ENCODE measurements at places on chromosomes 1 and 21. TPM values are rescaled to one million over a fixed set of nuclear protein-coding genes. Genes with fewer than 3 reads are reported as not detected.

DNA sequence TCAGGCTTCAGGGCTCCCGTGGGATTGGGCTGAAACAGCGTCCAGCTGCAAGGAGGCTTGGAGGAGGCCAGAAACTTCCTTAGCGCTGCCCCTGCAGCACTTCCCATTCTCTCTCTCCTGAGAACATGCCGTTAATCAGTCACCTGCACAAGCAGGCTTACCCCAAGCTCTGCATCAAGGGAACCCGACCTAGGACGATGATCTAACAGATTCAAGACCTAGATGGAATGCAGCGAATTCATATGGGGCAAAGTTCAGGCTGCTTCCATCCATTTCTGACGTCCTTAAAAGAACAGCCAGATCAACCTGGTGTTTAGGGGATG, 114.1 kb downstream of the ERG start:
- no peaks in the 10 kb centered on the region for H3K36me3 ChIP-seq
- H3K4me3 ChIP-seq, result no peak overlapping the region
- peaks cover 17% of the 10 kb centered on the region for H3K4me1 ChIP-seq

DNA sequence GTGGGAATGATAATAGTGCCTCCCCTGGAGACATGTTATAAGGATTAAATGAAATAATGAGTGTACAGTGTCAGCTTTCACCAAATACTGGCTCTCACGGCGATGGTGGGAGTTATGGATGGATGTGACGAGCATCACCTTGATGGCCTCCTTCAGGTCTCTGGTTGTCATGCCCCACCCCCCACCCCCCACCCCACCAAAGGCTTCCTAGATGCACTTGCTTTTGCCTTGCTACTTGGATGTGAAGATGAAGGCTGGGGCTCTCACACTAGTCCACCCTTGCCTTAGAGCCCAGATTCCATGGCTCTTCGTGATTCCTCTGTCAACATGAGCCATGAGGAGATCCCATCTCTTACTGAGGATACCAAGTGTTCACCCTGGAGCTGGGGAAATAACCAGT, 412.3 kb downstream of the NPHP4 start:
- no peaks in the 10 kb centered on the region for H3K27me3 ChIP-seq
- no peaks in the 10 kb centered on the region for H3K4me1 ChIP-seq
- DNase-seq, result no peak
- H3K36me3 ChIP-seq, result no peaks in the 10 kb centered on the region

Gene C1orf185
- polyA plus RNA-seq, result not detected

Gene IL22RA1
- not detected for polyA plus RNA-seq

Gene NBPF11
- polyA plus RNA-seq, result 3.1 TPM

Gene CR2
- not detected for polyA plus RNA-seq

- no peaks in the 10 kb centered on the region for H3K27me3 ChIP-seq
- H3K4me3 ChIP-seq, result peak overlapping the region; percentile 23
- peak; percentile 85 for DNase-seq
- H3K36me3 ChIP-seq, result no peaks in the 10 kb centered on the region
Observed at GRCh38 chr1:152459596-152460528, 45.8 kb upstream of the CRNN start.

GRCh38 chr1:89516055-89516454, 8.6 kb upstream of the LRRC8B start:
- no peak overlapping the region for H3K4me3 ChIP-seq
- H3K27me3 ChIP-seq, result no peaks in the 10 kb centered on the region
- peak; percentile 91 for DNase-seq
- no peak overlapping the region for H3K27ac ChIP-seq
- H3K4me1 ChIP-seq, result peaks cover 9% of the 10 kb centered on the region

- peak overlapping the region; percentile 91 for H3K4me3 ChIP-seq
- H3K27ac ChIP-seq, result peak overlapping the region; percentile 76
- H3K27me3 ChIP-seq, result no peaks in the 10 kb centered on the region
- DNase-seq, result peak; percentile 76
Observed at GRCh38 chr1:1889847-1890505, 911 bp downstream of the GNB1 start.

Gene TPTE
- not detected for polyA plus RNA-seq

GRCh38 chr1:217469983-217470382, 160.9 kb downstream of the GPATCH2 start:
- no peak overlapping the region for H3K27ac ChIP-seq
- H3K4me1 ChIP-seq, result no peaks in the 10 kb centered on the region
- H3K27me3 ChIP-seq, result no peaks in the 10 kb centered on the region
- no peak for DNase-seq
- peaks cover 9% of the 10 kb centered on the region for H3K36me3 ChIP-seq
- H3K4me3 ChIP-seq, result no peak overlapping the region

Gene SMPDL3B
- polyA plus RNA-seq, result not detected

DNA sequence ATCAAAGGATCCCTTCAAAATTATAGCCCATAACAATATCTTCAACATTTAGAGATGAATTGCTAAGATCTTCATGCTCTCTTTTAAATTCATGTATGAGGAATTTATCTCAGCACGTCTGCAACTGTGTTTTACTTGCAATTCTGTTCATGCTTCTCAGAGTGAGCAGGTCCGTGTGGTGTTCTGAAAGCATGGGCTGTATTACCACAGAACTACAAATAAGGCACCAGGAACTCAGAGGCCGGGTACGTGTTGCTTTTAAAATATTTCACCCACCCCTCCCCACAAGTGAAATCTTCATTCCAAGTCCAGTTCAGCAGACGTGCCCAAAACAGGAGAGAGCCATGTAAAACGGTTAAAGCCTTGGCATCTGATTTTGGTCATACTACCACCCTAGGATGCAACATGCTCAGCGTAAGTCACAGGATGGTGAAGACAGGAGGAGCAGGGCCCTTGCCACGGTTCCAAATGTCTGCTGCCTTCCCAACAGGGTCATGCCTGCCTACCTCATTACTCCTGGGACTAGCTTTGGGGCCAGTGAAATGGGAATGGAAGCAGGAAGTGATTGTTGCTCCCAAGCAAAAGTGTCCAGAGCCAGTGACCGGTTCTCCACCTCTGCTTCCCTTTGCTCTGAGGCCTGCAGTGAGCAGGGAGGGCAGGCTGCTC, 133.7 kb downstream of the PTPN14 start:
- H3K4me3 ChIP-seq, result no peak overlapping the region
- peaks cover 75% of the 10 kb centered on the region for H3K4me1 ChIP-seq
- peak overlapping the region; percentile 4 for H3K27ac ChIP-seq
- H3K36me3 ChIP-seq, result no peaks in the 10 kb centered on the region
- no peaks in the 10 kb centered on the region for H3K27me3 ChIP-seq
- DNase-seq, result no peak

DNA sequence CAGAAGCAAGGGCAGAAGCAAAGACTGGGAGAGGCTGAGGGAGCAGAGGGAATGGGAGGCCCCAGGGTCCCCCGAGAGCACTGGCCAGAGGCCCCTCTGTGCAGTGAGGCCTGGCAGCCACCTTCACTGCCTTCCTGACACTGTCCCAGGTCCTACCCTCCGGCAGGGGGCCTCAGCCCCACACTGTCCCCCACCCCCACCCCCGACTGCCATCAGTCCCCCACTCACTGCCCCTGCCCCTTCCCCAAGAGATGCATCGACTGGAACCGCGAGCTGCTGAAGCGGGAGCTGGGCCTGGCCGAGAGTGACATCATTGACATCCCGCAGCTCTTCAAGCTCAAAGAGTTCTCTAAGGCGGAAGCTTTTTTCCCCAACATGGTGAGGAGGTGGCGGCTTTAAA, 13.0 kb upstream of the PADI6 start:
- H3K27me3 ChIP-seq, result peaks cover 9% of the 10 kb centered on the region
- H3K27ac ChIP-seq, result no peak overlapping the region
- no peak overlapping the region for H3K4me3 ChIP-seq
- H3K4me1 ChIP-seq, result no peaks in the 10 kb centered on the region
- H3K36me3 ChIP-seq, result no peaks in the 10 kb centered on the region

Gene CASQ1
- polyA plus RNA-seq, result not detected

Gene TMPRSS3
- polyA plus RNA-seq, result not detected

DNA sequence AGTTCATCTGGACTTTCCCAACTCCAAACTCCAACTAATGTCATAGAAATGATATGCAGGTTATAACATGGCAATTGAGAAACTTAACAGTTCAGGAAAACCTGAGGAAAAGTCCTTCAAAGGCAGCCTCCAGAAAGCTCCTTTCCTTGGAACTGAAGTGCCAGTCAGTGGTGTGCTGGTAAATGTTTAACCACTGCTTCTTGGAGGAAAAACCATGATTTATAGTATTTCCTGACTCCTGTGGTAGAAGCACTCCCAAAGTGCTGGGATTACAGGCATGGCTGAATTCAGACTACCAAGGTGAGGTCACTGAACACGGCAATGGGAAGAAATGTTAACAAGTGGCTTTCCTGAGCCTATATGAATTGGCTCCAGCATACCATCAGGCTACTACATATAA, 26.7 kb upstream of the ZNHIT6 start:
- H3K27me3 ChIP-seq, result no peaks in the 10 kb centered on the region
- H3K27ac ChIP-seq, result no peak overlapping the region
- DNase-seq, result no peak
- H3K4me3 ChIP-seq, result no peak overlapping the region
- H3K4me1 ChIP-seq, result no peaks in the 10 kb centered on the region
- no peaks in the 10 kb centered on the region for H3K36me3 ChIP-seq

All from GM23248 (cell line).